Non-pigmented ciliary epithelial cell (primary cell): ENCODE measurements at places on chromosomes 1 and 21.

DNA sequence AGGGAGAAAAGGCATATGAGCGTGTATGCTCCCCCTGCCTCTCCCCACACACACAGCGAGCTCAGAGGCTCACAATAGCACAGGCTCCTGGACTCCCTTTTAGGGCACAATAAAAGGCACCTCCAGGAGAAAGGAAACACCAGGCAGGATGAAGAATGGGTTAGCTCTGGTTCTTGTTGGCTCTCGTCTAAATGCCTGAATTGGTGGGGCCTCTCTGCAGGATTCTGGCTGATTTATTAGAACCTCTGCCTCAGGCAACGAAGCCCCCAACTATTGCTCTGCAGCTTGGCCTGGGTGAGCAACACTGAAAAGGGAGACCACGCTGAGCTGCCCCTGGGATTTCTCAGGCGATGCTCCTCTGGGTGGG lies 590.9 kb upstream of the PLXNA2 start:
- DNase-seq = no peak

DNA sequence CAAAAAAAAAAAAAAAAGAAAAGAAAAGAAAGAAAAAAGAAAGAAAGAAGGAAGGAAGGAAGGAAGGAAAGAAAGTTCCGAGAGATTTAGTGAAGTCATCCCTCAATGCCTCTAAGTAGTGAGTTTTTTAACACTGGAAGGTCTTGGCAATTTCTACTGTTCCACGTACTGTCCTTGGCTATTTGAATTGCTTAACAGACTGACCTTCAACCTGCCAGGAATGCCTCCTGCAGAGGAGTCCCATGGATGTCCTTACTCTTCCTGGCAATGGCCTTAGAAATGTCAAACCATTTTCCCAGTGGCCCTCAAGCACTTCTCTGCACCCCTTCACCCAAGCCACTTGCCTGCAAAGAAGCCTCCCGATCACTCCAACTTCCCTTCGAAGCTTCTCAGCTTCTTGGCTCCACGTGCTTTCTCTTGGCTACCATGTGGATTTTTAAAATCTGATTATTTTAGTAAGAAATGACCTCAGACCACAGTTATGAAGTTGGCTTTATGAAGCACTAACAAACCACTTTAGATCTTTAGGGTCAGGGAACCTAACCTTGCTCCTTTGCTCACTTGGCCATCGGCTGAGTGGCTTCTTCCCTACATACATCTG lies 43.7 kb upstream of the ABCG1 start:
- no peak for DNase-seq

DNA sequence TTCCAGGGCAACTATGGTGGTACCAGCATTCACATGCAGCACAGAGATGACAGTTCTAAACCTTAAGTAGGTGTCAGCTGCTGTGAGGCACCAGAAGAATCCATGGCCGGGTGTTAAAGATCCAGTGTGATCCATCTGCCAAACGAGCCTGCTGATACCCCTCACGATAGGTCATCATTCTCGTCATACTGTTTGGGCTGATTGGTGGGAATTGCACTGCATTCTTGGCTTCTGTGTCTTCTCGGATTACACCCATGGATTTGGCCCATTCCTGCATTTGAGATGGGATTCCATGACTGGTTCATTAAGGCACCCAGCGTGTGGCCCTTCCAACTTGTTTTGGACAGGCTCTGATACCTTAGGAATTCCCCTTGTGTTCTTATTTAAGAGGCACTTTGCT lies 55.2 kb downstream of the ST6GALNAC3 start:
- no peak for DNase-seq

- DNase-seq = no peak
Measured at GRCh38 chr1:56963667-56964066, 2.1 kb downstream of the C8B start.

GRCh38 chr1:53284224-53285020 lies 43.4 kb downstream of the LRP8 start:
- DNase-seq = no peak

GRCh38 chr1:151710187-151710840 lies 6.3 kb downstream of the CELF3 start:
- peak; percentile 15 for DNase-seq

DNA sequence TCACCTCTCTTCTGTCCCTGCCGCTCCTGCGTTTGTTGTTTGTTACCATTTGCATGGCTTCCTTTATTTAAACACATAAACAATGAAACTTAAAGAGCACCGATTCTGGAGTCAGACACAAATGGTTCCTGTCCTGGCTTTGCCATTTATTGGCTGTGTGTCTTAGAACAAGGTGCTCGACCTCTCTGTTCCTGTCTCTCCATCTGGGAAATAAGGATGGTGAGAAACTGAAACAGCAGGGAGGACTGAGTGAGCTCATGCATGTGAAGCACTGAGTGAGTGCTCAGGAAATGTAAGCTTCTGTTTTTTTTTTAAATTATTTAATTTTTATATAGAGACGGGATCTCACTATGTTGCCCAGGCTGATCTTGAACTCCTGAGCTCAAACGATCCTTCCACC lies 148.2 kb upstream of the WNT4 start:
- no peak for DNase-seq

- no peak for DNase-seq
Measured at GRCh38 chr1:235873045-235873444, 6.3 kb upstream of the LYST start.

DNA sequence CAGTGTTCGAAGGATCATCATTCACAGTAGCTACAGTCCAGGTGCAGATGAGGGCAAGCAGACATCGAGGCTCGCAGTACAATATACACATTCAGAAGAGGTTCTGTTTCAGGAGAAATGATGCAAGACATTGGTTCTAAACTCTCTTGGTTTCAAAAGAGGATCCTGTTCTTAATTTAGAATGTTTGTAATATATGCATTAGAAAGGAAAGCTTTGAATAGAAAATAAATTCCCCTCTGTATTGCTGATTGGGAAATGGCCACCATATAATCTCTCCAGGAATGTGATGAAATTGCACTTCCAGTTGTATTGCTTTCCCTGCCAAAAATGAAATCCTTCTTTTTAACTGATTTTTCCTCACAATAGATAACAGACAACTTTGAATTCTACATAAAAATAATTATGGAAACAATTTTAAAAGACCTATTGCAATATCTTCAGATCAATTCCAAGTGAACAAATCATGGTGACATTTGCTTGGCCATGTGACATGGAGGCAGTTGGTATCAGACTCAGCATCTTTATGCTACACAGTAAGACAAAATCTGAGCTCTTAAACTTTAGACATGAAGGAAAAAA lies 27.6 kb upstream of the SIPA1L2 start:
- no peak for DNase-seq

DNA sequence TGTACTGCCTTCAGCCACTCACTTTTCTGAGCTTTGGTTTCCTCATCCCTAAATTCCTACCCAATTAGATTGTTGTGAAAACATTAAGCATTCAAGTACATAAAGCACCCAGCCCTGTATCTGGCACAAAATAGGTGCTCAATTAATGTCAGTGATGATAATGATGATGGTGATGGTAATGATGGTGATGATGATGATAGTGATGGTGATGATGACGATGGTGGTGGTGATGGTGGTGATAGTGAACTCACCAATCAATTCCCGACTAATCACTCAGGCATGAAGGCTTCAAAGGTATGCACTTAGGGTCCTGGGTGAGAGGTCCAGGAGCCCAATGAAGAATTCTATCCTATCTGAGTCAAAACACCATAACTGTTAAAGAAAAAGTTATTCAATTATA lies 383.5 kb downstream of the MATN1 start:
- no peak for DNase-seq

DNA sequence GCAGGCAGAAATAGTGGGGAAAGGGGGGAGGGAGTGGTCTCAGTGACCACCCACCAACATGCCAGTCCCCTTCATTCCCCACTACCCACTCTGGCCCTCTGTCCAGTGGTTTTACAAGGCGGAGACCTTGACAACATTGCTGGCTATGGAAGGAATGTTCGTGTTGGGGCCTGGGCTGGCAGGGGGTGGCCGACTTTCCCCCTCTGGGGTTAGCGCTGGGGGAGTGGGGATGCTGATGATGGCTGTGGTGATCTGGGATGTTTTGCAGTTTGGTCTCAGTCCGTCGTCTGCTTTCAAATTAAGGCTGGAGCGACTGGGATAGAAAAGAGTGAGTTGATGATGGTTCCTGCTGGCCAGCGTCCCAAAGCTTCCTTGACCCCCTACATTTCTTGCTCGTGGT lies 20.3 kb downstream of the DDX20 start:
- no peak for DNase-seq

- no peak for DNase-seq
Measured at GRCh38 chr1:111182052-111182451, 18.4 kb downstream of the DENND2D start.

- no peak for DNase-seq
Measured at GRCh38 chr1:19981507-19982312, 2.3 kb upstream of the PLA2G2A start.
